ENCODE measurements at places on chromosomes 5 and 9. TPM values are rescaled to one million over a fixed set of nuclear protein-coding genes. Genes with fewer than 3 reads are reported as not detected.

DNA sequence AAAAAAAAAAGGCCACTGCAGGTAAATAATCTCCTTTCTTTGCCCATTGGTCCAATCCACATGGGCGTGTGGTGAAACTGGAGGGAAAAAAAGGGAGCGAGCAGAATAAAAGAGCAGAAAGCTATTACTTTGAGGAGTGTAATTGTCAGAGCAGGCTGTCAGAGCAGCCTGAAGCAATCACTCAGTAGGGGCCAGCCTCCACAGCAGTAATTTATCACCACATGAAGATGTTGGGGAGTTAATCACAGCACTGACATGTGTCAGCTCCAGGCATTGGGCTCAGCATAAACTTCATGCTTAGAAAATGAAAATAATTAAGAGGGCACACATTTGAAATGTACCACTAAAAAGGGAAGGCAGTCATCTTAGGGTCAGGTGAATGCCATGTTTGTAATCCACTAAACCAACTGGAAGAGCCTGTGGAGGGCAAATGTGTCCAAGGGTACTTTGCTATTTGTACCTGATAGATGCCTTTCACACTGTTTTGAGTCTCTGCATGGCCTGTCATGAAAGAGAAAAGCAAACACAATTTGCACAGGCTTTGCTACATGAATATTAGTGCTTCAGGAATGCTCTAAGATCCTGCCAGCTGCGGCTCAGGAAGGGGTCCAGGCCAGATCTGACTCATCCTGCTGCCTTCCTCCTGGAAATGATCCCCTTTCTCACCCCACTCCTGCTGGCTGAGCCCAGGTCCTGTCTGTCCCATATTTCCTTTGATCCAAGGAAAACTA lies 2.9 kb upstream of the PTGER4 start:
- H3K27me3 ChIP-seq: peaks cover 40% of the 10 kb centered on the region
- H3K27ac ChIP-seq: peak overlapping the region; percentile 78
- peaks cover 29% of the 10 kb centered on the region for H3K4me1 ChIP-seq

- no peaks in the 10 kb centered on the region for H3K4me1 ChIP-seq
- H3K36me3 ChIP-seq: no peaks in the 10 kb centered on the region
- no peak overlapping the region for H3K27ac ChIP-seq
- DNase-seq: no peak
These were observed 35.5 kb downstream of the GCNT4 start for GRCh38 chr5:75016896-75017295.

DNA sequence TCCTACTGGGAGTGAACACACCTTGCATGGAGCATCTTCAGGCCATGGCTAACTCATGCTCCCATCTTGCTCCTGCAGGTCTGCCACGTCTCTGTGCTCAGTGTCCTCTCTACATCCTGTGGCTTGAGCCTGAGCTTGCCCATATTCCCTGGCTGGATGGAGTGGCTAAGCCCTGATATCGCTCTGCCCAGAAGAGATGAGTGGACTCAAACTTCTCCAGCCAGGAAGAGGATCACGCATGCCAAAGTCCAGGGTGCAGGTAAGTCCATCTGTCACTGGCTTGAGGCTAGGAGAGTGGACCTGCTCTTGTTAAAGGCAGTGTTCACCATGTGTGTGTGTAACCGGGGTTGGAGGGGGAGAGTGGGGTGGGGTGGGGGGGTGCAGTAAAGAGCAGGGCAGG lies 1.6 kb upstream of the RGS3 start:
- H3K36me3 ChIP-seq: peaks cover 4% of the 10 kb centered on the region
- no peak overlapping the region for H3K27ac ChIP-seq

GRCh38 chr9:69898714-69899209 lies 78.1 kb downstream of the CFAP95 start:
- H3K4me3 ChIP-seq: no peak overlapping the region
- no peak for DNase-seq
- H3K27me3 ChIP-seq: no peaks in the 10 kb centered on the region
- no peak overlapping the region for H3K27ac ChIP-seq
- H3K36me3 ChIP-seq: no peaks in the 10 kb centered on the region

DNA sequence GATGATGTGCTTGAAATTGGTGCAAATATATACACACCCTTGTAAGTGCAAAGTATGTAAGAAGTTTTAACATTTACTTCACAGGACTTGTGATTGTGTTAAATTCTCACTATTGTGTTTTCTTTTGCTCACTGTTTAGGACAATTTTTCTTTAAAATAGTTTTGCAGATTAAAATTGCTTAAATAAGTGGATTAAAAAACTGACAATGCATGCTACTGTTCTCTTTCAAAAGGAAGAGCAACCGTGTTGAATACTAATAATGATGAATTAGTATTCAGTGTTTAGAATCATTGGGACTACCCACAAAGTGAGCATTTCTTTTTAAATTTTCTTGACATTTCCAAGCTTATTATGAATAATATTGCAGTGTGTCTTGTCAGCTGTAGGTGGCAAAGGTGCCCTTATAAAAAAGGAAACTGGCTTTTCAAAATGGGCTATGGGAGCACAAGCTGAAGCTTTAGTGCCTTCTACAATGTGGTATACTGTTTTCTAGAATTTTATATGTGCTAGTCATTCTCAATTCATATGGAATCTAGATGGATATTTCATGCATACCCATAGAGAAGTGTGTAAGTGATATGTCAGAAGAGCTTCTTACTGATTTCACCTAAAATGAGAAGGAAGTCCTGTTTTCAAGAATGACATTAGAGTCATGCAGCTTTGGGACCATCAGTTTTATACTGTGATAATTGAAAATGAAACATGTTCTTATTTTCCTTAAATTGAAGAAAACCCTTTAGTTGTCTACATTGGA lies 35.4 kb downstream of the SREK1 start:
- no peak for DNase-seq
- H3K4me3 ChIP-seq: no peak overlapping the region
- H3K4me1 ChIP-seq: no peaks in the 10 kb centered on the region
- peaks cover 56% of the 10 kb centered on the region for H3K36me3 ChIP-seq
- H3K27me3 ChIP-seq: no peaks in the 10 kb centered on the region
- H3K27ac ChIP-seq: no peak overlapping the region

DNA sequence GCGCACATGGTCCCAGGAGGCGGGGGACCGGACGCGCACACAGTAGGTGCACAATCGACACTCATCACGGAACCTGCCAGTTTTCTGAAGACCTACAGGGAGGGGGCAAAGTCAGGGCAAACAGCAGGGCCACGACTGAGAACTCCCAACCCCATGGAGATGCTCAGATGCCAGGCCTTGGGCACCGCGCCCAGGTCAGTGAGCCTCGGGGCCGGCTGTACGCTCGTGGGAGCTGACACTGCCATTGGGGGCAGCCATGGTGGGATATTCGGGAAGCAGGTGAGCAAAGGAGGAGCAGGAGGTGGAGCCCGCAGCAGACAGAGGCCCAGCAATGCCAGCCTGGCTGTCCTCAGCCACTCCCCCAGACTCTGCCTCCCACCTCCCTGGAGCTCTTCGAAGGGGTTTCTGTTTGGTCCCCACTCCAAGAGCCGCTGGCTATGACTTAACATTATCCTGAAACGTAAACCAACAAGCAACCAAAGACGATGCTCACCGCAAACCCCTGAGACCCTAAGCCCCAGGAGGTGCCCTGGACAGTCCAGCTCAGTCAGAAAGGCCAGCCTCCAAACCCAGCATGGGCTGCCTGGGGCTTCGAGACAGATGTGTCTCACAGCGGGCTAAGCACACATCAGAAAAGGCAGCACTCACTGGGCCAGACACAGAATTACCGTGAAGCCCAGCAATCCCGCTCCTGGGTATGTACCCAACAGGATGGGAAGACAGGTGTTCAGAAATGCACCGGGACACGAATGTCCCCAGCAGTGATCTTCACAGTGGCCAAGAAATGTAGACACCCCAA lies 78.4 kb downstream of the VAV2 start:
- H3K27ac ChIP-seq: peak overlapping the region; percentile 51
- H3K27me3 ChIP-seq: no peaks in the 10 kb centered on the region
- no peak overlapping the region for H3K4me3 ChIP-seq

GRCh38 chr5:155728857-155729683 lies 597.9 kb upstream of the SGCD start:
- peaks cover 89% of the 10 kb centered on the region for H3K27me3 ChIP-seq
- no peaks in the 10 kb centered on the region for H3K36me3 ChIP-seq
- H3K27ac ChIP-seq: no peak overlapping the region
- peaks cover 9% of the 10 kb centered on the region for H3K4me1 ChIP-seq
- no peak for DNase-seq

DNA sequence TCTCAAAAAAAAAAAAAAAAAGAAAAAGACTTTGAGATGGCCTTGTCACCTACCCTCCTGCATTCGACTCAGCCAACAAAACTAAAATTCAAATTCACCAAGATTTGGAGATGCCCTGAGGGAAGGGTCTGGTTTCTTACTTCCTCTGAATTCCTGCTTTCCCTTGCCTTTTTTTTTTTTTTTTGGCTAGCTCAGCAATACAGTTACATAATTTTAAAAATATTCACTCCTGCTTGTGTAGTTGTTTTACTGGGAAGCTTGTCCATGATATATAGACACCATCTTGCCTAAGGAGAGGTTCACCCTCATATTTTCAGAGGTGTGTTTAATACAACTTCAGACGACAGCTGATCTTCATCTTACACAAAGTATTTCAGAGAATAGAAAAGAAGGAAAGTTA lies 21.3 kb upstream of the SERINC5 start:
- no peak overlapping the region for H3K4me3 ChIP-seq
- no peaks in the 10 kb centered on the region for H3K27me3 ChIP-seq
- H3K27ac ChIP-seq: peak overlapping the region; percentile 49
- no peak for DNase-seq

- no peak for DNase-seq
- H3K4me3 ChIP-seq: no peak overlapping the region
- no peaks in the 10 kb centered on the region for H3K36me3 ChIP-seq
These were observed 72.3 kb downstream of the IQGAP2 start for GRCh38 chr5:76475385-76475784.

DNA sequence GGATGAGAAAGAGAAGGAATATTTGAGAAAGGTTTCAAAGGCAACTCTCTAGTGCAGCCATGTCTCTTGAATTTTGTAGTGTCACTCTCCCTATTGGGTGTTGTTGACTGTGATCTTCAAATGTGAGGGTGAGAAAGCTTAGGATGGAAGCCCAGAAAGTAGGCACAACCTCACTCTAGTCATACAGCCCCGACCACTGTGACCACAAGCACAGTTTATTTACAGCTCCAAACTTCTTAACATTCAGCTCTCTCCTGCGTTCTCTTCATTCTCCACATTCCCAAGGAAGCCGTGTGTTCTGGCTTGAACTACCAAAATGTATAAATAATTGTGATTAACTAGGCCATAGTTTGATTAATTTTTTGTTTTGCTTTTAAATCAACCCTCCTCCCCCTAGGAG lies 542.9 kb downstream of the LRRC70 start:
- no peak for DNase-seq
- H3K4me1 ChIP-seq: no peaks in the 10 kb centered on the region
- no peaks in the 10 kb centered on the region for H3K36me3 ChIP-seq

GRCh38 chr5:127369796-127370195 lies 79.2 kb downstream of the MEGF10 start:
- H3K27me3 ChIP-seq: no peaks in the 10 kb centered on the region
- no peak overlapping the region for H3K27ac ChIP-seq
- H3K36me3 ChIP-seq: no peaks in the 10 kb centered on the region
- peaks cover 7% of the 10 kb centered on the region for H3K4me1 ChIP-seq
- DNase-seq: no peak

DNA sequence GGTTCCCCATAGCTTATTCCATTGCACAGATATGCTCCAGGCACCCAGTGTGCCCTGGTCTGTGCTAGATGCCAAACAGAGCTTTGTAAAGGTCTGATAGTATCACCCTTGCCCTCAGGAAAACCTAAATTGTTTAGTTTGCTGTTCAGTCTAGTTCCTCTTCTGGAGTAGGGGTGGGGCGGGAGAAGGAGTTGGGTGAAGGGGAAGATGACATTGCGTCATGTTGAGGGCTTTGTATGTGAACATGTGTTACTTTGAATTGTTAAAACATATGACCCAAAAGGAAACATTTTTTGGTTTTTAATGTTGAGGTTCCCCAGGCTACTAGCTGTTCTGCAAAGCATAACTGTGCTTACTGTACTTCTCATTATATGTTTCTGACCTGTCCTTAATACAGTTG lies 40.6 kb downstream of the HACD4 start:
- no peak for DNase-seq
- H3K27me3 ChIP-seq: no peaks in the 10 kb centered on the region
- peaks cover 50% of the 10 kb centered on the region for H3K36me3 ChIP-seq

GRCh38 chr9:19074836-19075235 lies 25.6 kb downstream of the RRAGA start:
- no peaks in the 10 kb centered on the region for H3K4me1 ChIP-seq
- H3K36me3 ChIP-seq: peaks cover 35% of the 10 kb centered on the region
- H3K27ac ChIP-seq: no peak overlapping the region
- no peak for DNase-seq

- no peak overlapping the region for H3K4me3 ChIP-seq
- H3K27ac ChIP-seq: no peak overlapping the region
- H3K27me3 ChIP-seq: peaks cover 16% of the 10 kb centered on the region
- H3K36me3 ChIP-seq: no peaks in the 10 kb centered on the region
- H3K4me1 ChIP-seq: peaks cover 25% of the 10 kb centered on the region
These were observed 71.6 kb downstream of the CFAP90 start for GRCh38 chr5:7779019-7780005.

DNA sequence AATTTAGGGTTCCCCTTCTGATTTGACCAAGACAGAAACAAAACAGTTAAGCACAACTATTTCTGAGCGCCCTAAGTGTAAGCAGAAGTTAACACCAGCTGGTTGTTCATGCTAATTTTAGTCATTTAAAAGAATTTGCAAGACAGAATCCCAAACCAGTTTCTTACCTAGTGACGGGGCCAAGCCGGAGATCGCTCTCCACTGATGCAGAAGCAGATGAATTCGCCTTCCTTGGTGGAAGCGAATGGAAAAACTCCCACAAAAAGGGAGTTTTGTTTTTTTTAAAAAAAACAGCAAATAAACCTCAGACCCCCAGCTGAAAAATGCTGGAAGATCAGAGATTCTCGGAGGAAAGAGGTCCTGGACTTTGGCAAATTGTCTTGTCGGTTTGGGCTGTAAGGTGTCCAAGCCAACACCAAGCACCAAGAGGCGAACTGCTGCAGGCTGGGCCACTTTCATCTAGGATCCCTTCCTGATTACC lies 47.4 kb upstream of the GLDC start:
- H3K27ac ChIP-seq: no peak overlapping the region
- H3K27me3 ChIP-seq: no peaks in the 10 kb centered on the region
- H3K36me3 ChIP-seq: no peaks in the 10 kb centered on the region
- H3K4me3 ChIP-seq: no peak overlapping the region
- DNase-seq: no peak

CDK5RAP2 gene
- 69.2 TPM for total RNA-seq

TICAM2 gene
- total RNA-seq: 0.59 TPM

PCDHGB4 gene
- 15.6 TPM for total RNA-seq

LCP2 gene
- not detected for total RNA-seq

NUTM2F gene
- total RNA-seq: not detected

TMEM232 gene
- total RNA-seq: 6.9 TPM
